HEK293T (cell line): ENCODE measurements at places on chromosomes 12 and 14.

- DNase-seq = no peak
Measured at GRCh38 chr14:100709289-100710284, 17.1 kb upstream of the DLK1 start.

DNA sequence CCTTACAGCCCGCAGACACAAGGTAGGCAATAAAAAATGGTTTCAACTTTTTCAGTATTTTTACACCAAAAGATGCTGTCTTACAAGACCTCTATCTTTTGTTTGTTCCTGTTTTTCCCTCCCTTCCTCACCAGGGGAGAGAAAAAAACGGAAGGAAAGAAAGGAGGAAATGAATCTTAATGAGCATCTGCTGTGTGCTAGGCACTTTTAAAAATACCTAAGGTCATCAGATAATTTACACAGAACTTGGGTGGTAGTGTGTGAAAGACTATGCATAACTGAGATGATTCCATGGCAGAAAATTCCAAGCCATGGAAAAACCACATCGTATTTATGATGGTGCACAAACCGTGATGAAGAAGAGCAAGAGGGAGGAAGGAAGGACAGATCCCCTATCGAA is 121.2 kb downstream of the DIP2B start:
- no peak for DNase-seq

GRCh38 chr14:97095269-97095668 is 298.1 kb downstream of the VRK1 start:
- no peak for DNase-seq

GRCh38 chr12:59695379-59695778 is 99.5 kb downstream of the SLC16A7 start:
- DNase-seq = no peak

DNA sequence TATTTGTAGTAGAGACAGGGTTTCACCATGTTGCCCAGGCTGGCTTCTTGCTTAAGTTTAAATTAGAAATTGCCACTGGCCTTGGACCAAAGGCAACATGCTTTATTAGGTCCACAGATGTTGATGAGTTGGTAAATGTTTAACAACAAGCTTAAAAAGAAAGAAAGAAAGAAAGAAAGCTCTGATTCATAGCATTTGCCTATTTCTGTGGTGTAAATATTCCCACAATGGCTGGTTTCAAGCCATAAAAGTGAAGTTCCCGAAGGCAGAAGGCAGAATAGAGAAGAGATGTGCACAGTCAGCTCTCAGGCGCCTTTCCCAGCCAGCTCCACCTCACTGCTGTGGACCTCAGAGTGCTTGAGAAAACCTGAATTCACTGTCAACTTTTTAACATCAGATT is 26.4 kb downstream of the KCNK13 start:
- DNase-seq = no peak

- DNase-seq = no peak
Measured at GRCh38 chr12:89262855-89263552, 89.3 kb downstream of the DUSP6 start.

DNA sequence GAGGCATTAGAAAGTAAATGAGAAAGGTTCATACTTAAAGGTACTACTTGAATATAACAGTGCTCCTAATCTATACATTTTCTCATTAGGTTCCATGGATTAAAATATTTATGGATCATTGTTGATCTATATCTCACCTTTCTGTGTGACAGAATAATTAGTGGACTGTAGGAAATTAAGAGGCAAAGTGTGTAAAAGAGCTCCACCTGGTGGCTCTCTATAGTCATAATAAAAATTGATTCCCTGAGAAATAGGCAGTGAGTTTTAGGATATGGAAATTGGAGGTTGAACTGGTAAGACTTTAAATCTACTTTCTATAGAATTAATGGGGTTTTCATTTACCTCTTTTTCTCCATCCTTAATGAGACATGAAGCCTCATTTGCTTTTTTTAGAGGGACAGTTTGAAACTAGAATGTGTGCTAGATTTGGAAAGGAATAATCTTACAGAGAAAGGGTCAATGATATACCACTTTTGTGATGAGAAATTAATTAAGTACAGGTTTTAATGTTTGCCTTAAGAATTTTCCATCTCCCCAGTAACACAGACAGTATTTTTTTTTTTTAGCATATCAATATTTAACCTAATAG is 11.8 kb upstream of the DERA start:
- no peak for DNase-seq

- DNase-seq = no peak
Measured at GRCh38 chr14:55701638-55702037, 121.6 kb downstream of the KTN1 start.

DNA sequence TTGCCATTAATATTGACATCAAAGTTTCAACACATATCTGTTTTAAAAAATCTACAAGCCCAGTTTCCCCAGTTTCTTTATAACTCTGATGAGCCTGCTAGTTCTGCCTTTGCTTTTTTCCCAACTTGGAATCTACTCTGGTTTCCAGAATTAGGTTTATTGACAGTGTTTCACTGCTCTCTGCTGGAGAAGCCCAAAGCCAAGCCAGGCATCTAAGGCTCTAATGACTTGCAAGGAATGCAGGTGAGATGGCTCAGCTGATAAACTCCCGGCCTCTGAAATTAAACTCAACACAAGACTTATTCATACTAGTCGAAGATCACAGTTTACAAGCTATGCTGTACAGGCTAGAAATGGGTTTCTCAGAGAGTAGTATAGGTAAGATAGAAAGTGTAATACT is 54.3 kb downstream of the HMGA2 start:
- DNase-seq = no peak

DNA sequence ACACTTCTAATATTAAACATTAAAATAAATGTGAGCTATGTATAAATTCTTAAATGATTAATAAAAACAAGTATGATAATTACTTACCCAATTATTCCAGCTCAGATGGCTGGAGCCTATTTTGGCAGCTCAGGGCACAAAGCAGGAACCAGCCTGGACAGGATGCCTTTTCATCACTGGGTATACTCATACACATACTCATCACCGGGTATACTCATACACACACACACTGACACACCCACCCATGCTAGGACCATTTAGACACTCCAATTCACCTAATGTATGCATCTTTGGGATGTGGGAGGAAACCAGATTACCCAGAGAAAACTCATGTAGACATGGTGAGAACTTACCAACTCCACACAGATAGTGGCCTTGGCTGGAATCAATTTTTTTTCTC is 57.9 kb upstream of the CNOT2 start:
- no peak for DNase-seq

DNA sequence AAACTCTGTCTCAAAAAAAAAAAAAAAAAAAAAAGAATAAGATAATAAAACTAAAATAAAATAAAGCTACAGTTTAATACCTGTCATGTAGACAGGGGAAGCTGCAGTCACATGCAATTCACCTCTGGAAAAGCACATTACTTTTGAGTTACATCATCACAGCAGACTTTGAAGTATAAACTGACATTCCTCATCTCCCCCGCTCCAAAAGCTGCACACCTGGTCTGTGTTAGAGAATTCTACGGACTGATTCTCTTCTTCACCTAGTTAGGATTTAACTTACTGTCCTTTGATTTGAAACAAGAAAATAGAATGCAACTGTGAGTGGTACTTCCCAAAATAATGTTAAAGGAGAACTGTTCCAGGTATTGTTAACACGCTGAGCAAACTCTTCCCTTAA is 25.1 kb downstream of the SPPL3 start:
- DNase-seq = no peak

GRCh38 chr12:122459211-122459610 is 36.7 kb upstream of the CLIP1 start:
- no peak for DNase-seq

DNA sequence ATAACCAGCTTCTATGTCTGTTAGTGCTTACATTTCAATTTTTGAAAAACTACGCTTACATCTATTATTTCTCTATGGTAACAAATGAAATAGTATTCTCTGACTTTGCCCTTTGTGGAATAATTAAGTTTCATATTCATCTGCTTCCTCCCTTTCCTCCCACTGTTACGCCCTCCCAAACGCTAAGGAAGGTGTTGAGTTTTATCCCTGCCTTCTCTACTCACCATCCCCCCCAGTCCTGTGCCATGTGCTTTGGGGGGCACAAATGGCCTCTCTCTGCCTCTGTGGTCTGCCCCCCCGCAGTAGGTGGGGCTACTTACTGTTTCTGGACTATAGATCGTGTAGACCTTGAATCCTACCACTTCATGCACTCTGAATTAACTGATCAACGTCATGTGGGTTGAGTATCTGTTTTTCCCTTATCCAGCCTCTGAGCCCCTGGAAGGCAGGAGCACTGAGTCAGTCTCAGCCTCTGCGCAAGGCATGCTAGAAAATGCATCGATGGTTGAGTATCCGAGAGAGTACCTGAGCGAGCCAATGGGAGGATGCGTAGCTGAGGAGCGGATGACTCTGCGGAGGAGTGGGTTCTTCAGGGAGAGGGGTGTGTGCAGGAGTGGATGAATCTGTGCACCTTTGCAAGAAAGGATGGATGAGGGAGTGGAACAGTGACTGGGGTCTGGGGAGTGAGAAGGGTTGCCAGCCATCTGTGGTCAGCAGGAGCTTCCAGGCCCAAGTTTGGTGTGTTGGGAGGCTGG is 114.5 kb upstream of the RTL1 start:
- DNase-seq = no peak

DNA sequence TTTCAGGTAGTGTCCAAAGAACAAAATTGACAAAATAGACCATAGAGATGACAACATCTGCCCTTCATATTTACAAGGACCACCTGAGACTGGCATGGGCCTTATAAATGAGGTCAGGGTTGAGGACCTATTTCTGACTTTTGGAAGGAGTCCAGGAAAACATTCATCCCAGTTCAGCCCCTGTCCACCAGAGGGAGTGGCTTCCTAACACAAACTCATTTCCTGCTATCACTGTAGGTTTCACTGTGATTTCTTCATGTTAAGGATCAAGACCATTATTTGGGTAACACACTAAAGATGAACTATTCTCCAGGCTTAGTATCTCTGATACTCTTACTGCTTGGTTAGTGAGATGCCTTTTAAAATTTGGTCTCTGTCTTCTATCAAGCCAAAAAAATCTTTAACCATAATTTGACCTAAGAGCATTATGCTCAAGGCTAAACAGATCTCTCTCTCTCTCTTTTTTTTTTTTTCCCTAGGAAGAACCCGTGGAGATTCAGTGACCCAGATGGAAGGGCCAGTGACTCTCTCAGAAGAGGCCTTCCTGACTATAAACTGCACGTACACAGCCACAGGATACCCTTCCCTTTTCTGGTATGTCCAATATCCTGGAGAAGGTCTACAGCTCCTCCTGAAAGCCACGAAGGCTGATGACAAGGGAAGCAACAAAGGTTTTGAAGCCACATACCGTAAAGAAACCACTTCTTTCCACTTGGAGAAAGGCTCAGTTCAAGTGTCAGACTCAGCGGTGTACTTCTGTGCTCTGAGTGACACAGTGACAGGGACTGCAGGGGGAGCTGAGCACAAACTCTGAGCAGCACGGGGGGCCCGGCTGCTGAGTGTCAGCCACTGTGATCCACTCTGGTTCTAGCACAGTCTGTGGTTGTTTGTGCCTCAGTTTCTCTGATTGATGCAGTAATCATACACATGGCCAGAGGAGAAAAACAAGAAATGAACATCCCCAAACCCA is 267.6 kb upstream of the OR4E1 start:
- peak; percentile 56 for DNase-seq
